ENCODE measurements at places on chromosomes 3 and 15.

DNA sequence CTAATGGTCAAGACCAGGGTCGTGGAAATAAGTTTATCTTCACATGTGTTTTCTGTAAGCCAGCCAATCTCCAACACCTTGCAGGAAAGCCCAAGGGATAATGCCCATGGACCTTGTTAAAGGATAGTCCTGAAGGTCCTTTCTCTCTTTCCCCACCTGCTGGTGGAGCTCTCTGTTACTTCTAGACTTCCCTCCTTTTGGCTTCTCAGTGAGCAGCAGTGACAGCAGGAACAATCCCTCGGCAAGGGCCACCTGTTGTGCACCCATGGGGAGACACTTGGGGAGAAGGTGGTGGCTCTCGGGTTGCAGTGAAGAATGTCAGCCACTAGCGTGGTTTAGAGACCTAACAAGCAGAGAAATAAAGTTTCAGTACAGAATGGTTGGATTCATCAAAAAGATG, 84.0 kb upstream of the OSBPL11 start:
- no peak for DNase-seq

- DNase-seq: no peak
Observed at GRCh38 chr3:80696280-80696679, 928.5 kb upstream of the ROBO1 start.

- no peak for DNase-seq
Observed at GRCh38 chr15:41205315-41205714, 25.2 kb downstream of the EXD1 start.

DNA sequence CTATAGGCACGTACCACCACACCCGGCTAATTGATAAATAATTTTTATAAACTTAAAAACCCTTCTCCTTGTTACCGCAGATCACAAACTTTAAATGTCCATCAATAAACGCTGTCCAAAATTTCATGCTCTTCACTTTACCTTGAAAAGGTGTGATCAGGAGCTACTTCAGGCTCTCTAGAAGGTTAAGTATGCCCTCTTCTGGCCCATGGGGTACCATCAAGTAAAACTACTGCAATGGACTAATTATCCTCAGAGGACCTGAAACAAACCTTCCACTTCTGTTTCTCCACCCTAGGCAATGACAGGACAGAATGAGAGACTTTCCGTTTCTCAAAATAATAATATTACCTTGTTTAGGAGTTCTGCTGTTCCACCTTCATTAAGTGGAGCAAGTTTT, 9.2 kb downstream of the LZTFL1 start:
- no peak for DNase-seq

All from GM06990 (cell line).